ENCODE measurements at places on chromosomes 7 and 10.

DNA sequence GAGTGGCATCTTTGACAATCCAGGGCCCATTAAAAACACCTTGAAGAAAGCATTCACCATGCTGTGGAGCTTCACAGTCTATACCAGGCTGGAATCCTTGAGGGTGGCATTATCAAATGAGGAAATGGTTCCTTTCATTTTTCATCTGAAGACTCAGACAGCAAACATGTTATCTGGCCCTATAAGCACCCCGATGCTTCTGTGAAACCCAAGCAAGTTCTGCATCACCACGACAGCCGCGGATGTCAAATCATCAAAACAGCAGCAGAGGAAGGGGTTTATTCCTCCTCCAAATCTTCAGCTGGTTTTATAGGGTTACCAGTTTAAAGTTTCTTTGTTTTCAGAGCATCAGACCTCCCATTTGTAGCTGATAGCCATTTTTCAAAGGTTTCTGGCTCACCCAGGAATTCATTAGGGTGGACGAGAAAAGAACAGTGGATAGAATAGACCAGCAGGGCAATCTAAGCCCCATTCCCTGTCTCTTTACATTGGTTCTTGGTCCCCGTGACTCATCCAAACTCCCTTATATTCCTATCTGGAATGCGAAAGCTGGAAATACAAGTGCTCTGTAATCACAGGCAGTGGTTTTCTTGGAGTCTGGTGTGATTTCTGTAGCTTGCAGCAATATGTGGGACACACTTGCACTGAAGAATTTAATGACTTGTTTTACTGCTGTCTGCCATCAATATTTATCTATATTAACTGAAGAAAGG lies 217.9 kb downstream of the SKAP2 start:
- no peak for DNase-seq

GRCh38 chr10:58969576-58969975 lies 206.9 kb upstream of the PHYHIPL start:
- no peak for DNase-seq

GRCh38 chr7:51882412-51882811 lies 565.8 kb upstream of the COBL start:
- DNase-seq = no peak

DNA sequence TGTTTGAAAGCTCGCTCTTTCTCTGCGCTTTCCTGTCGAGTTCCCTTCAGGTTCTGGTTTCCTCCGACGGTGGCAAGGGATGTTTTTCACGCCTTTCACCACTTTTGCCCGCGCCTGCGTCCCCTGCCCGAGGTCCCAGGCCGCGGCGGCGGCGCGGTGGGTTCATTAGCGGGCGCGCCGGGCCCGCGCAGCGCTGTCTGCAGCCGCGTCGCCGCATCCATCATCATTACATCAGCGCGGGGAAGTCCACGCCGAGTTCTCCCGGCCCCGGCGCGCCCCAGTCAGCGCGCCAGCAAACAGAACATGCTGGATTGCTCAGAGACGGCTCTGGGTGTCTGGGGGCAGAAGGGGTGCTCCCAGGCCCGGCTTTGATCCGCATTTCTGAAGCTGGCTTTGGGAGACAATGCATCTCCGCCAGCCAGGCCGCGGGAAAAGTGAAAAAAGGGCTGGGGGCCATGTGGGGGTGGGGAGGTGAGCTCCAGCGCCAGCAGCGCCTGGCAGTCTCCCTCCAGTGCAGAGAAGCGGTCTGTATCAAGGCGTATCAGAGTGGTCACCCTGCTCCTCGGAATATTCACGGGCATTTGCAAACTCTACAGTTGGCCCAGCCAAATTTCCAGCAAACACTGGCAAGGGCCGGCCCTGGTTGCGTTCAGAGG lies 8.9 kb downstream of the GLI3 start:
- DNase-seq = no peak

DNA sequence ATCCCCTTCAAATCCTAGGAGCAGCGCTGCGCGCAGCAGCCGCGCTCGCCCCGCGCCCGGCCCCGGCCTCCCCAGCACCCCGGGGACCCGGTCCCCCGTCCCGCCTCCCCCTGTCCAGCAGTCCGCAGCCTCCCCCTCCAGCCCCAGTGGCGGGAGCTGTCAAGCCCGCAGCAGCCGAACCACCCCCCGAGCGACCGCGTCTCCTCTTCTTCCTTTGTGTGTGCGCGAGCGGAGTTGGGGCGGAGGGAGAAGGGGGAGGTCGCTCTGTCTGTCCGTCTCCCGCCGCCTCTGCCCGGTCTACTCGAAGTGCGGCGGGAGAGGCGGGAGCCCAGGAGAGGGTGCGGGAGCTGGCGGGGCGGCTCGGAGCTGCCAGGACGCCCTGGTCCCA lies 375 bp upstream of the CHN2 start:
- DNase-seq = no peak

GRCh38 chr10:81911328-81911727 lies 36.3 kb downstream of the NRG3 start:
- DNase-seq = no peak

GRCh38 chr10:97034958-97035769 lies 150.6 kb downstream of the SLIT1 start:
- no peak for DNase-seq

GRCh38 chr7:41065663-41066062 lies 637.2 kb downstream of the INHBA start:
- DNase-seq = no peak

DNA sequence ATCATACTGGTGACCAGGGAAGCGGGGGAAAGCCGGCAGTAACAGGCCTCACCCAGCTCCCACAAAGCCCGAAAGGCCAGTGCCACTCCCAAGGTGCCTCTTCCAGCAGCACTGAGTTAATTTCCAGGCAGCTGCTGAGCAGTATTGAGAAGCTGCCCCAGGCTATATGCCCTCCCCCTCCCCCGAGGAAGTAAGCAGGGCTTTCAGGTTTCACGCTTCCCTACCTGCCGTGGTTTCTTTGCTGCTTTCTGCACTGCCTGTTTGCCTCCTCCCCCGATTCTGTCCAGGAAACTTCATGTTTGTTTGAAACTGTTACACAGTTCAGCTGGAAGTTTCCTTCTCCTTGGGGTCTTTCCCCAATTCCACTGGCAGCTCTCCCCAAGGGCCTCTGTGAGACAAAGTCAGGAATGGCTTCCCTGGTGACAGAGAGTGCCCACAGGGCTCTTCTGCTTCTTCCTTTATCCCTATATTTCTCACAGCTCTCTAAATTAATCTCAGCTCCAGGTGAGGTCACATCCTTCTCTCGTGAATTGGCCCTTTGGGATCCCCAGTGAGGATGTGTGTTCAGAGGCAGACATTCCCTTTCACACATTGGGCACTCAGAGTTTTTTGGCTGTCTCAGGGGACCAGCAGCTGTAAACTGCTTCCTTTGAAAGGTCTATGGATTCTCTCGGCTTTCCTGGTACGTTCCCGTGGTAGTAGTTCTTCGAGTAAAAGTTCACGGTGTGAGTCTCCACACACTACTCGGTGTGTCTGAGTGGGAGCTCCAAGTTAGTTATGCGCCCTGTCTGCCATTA lies 19.4 kb downstream of the C1GALT1 start:
- DNase-seq = no peak

DNA sequence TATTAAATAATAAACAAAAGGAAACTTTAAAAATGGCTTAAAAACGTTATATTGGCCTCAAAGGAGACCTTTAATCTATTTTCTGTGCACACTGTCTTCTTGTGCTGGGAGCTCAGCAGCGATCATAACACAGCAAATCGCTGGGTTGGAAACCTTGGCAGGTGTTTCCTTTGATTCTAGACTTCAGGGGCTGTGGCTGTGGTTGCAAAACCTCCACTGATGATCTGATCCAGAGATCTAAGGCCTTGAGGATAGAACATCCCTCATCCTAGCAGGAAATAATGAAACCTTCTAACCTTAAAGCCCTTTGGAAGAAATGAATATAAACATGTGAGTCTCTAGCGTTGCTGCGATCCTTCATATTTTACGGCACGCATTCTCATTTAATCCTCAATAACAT lies 29.8 kb downstream of the CDHR3 start:
- no peak for DNase-seq

- DNase-seq = no peak
These were observed 621.9 kb upstream of the GHITM start for GRCh38 chr10:83517456-83517855.

- peak; percentile 78 for DNase-seq
These were observed 694 bp upstream of the WASL start for GRCh38 chr7:123749537-123749857.

GRCh38 chr7:37225285-37225969 lies 223.2 kb downstream of the ELMO1 start:
- DNase-seq = no peak

GRCh38 chr10:22669163-22669711 lies 45.1 kb downstream of the PIP4K2A start:
- DNase-seq = no peak

- DNase-seq = no peak
These were observed 6.8 kb downstream of the FFAR4 start for GRCh38 chr10:93573051-93573909.

- DNase-seq = no peak
These were observed 37.9 kb downstream of the PPP2R2D start for GRCh38 chr10:131938681-131939080.

DNA sequence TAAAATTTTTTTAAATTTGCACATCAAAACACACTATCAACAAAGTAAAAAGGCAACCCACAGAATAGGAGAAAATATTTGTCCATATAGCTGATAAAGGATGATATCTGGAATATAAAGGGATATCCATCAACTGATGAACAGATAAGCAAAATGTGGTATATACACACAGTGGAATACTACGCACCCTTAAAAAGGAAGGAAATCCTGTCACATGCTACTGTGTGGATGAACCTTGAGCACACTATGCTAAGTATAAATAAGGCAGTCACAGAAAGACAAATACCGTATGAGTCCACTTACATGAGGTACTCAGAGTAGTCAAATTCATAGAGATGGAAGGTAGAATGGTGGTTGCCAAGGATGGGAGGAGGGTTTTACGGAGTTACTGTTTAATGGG lies 37.7 kb downstream of the ARHGAP19 start:
- DNase-seq = no peak

DNA sequence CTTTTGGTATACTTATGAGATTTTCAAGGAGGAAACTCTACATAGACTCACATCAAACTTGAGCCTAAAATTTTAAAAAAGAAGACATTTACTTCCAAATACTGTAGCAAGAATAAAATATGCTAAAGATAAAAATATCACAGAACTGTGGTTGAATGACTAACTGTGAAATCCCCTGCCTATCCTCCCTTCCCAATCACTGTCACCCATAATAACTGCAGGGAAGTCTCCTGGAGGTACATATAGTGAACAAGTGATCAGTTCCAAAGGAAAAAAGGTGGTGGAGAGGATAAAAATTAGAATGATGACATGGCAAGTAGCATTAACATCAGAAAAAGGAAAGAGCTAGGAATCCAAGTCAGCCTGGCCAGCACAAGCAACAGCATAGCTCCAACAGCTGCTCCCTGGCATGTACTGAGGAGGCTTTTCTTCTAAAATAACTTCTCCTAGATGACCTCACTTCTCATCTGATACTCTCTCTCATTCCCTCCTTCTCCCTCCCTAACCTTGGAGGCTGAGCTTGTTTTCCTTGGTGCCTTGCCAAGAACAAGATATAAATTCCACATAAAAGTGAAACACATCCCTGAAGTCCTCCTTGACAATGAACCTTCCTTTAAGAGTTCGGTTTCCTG lies 124.0 kb downstream of the IQUB start:
- DNase-seq = no peak

GRCh38 chr10:53700278-53700677 lies 927.7 kb upstream of the MBL2 start:
- no peak for DNase-seq

DNA sequence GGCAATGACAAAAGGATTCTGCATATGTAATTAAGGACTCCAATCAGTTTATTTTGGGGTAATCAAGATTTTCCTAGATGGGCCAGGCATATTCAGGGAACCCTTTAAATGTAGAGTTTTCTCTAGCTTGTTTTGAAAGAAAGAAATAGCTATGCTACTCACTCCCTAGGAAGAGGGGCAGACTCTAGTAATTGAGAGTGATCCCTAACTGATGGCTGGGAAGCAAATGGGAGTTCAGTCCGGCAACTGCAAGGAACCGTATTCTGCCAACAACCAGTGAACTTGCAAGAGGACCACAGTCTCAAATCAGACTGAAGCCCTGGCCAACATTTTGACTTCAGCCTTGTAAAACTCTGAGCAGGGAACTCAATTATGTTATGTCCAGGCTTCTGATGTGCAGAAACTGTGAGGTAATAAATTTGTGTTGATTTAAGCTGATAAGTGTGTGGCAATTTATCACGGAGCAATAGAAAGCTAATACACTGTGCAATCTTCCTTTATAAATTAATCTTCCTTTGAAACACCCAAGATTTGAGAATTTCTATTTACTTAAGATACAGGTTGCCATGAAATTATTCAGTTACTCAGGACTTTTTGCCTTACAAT lies 14.0 kb downstream of the AOAH start:
- no peak for DNase-seq

- DNase-seq = no peak
These were observed 129.5 kb downstream of the ZNF716 start for GRCh38 chr7:57579454-57579853.

- DNase-seq = peak; percentile 26
These were observed 232.7 kb upstream of the TAC1 start for GRCh38 chr7:97499204-97499603.

DNA sequence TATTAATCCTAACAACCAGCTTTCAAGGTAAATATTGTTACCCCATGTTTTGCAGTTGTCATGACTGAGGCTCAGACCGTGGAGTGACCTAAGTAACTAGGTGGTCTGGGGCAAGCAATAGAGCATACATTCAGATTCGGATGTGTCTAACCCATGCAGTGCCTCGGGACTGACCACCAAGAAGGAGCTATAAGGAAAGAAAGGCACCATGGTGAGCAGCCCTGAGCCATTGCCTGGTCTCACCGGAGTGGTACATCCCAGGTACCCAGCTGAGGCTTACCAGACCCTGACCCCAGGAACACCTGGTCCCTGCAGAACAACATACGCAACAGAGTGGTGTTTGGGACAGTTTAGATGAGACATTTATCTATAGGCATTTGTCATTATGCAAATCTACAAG lies 175.5 kb upstream of the ZMIZ1 start:
- DNase-seq = no peak

GRCh38 chr7:131543298-131543697 lies 13.1 kb downstream of the PODXL start:
- DNase-seq = no peak

DNA sequence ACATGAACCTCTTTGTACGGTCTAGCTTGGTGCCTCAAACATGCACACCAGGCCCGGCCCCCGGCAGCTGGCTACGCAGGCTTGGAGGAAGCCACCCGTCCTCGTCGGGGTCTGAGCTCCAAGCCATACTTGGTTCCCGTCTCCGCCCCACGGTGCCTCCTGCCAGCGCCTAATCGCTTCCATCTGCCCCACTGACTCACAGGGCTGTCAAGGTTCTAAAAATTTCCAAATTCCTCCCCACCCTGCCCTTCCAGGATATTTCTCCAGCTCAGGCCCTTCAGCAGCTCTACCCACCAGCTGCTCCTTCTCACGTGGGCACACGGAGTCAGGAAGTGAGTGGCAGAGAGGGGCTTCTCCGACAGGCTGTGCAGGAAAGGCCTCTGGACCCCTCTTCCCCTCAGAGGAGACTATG lies 38.8 kb downstream of the TMEM270 start:
- DNase-seq = no peak

GRCh38 chr10:124053971-124054370 lies 39.4 kb downstream of the CHST15 start:
- DNase-seq = no peak

GRCh38 chr7:69778138-69778537 lies 179.9 kb downstream of the AUTS2 start:
- no peak for DNase-seq

- no peak for DNase-seq
These were observed 8.1 kb downstream of the SKIDA1 start for GRCh38 chr10:21517134-21518031.

GRCh38 chr7:107696330-107696946 lies 35.8 kb downstream of the SLC26A4 start:
- DNase-seq = no peak
